HepG2 (cell line): ENCODE measurements at places on chromosomes 2 and 18. TPM values are rescaled to one million over a fixed set of nuclear protein-coding genes. Genes with fewer than 3 reads are reported as not detected.
A peak's percentile ranks its signal among the peaks of the same experiment; 100 is the strongest.

- no peak overlapping the region for H3K4me3 ChIP-seq
- no peaks in the 10 kb centered on the region for H3K36me3 ChIP-seq
- H3K27ac ChIP-seq = no peak overlapping the region
- H3K4me1 ChIP-seq = no peaks in the 10 kb centered on the region
- no peak for DNase-seq
- H3K27me3 ChIP-seq = no peaks in the 10 kb centered on the region
Measured at GRCh38 chr2:133123393-133123792, 444.9 kb downstream of the NCKAP5 start.

GPC1 gene
- polyA plus RNA-seq = 4.0 and 4.8 TPM in 2 replicates

RELCH gene
- polyA plus RNA-seq = 5.6 and 7.6 TPM in 2 replicates

GRCh38 chr2:9771481-9772017, 71.7 kb upstream of the TAF1B start:
- peaks cover 12% of the 10 kb centered on the region for H3K27me3 ChIP-seq
- no peaks in the 10 kb centered on the region for H3K36me3 ChIP-seq
- peaks cover 59% of the 10 kb centered on the region for H3K4me1 ChIP-seq
- H3K27ac ChIP-seq = no peak overlapping the region

- H3K4me3 ChIP-seq = no peak overlapping the region
- no peak overlapping the region for H3K27ac ChIP-seq
- DNase-seq = no peak
- H3K4me1 ChIP-seq = peaks cover 24% of the 10 kb centered on the region
Measured at GRCh38 chr2:56202381-56203121, 18.8 kb downstream of the CCDC85A start.

DNA sequence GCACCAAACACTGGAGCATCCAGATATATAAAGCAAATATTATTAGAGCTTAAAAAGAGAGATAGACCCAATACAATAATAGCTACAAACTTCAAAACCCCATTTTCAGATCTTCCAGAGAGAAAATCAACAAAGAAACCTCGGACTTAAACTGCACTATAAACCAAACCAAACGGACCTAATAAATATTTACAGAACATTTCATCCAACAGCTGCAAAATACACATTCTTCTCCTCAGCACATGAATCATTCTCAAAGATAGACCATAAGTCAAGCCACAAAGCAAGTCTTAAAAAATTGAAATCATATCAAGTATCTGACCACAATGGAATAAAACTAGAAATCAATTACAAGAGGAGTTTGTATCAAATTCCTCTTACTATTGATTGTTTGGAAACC, 140.2 kb upstream of the OTOS start:
- H3K4me3 ChIP-seq = no peak overlapping the region
- H3K4me1 ChIP-seq = no peaks in the 10 kb centered on the region
- no peaks in the 10 kb centered on the region for H3K36me3 ChIP-seq
- peaks cover 15% of the 10 kb centered on the region; the same call in 2 of the 3 replicates for H3K27me3 ChIP-seq
- DNase-seq = no peak
- no peak overlapping the region for H3K27ac ChIP-seq

- no peaks in the 10 kb centered on the region for H3K36me3 ChIP-seq
- H3K27me3 ChIP-seq = no peaks in the 10 kb centered on the region; the same call in 1 of the 2 replicates
- H3K4me3 ChIP-seq = no peak overlapping the region
- H3K27ac ChIP-seq = no peak overlapping the region
- H3K4me1 ChIP-seq = no peaks in the 10 kb centered on the region
- DNase-seq = no peak
Measured at GRCh38 chr2:128359841-128360240, 41.2 kb upstream of the HS6ST1 start.

DNA sequence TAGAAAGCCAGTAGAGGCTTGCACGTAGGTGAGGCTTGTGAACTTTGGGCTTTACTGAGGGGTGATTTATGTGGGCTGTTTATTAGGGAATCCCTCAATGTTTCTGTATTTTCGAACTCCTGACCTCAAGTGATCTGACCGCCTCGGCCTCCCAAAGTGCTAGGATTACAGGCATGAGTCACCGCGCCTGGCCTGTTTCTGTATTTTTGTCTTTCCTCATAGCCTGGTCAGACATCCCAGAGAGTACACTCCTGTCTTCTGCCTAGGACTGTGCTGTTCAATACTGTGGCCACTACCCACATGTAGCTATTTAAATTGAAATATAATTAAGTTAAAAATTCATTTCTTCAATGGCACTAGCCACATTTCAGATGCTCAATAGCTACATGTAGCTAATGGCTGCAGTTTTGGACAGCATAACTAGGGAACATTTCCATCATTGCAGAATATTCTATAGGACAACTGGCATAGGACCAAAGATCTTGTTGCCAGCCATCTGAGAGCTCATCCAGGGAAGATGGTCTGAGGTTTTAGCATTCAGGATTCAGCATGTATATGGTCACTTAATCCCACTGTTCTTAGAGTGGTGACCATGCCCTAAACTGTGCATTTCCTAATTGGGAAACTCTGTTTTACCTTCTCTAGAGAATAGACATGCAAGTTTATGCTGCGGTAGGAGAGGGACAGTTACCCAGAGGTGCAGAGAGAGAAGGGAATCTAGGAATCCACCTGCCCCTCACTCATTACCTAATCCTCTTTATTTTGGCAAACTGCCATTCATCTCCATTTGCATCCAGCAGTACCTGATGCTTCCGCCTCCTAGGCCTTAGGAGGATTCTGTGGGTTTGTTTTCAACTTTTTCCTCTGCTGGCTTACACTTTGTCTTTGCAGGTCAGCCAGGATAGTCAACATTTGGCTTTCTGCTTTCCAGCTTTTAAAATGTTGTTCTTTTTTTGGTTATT, 64.4 kb downstream of the LCLAT1 start:
- no peaks in the 10 kb centered on the region for H3K27me3 ChIP-seq
- H3K27ac ChIP-seq = peak overlapping the region; percentile 37
- H3K4me1 ChIP-seq = peaks cover 56% of the 10 kb centered on the region
- peak; percentile 81 for DNase-seq

DNA sequence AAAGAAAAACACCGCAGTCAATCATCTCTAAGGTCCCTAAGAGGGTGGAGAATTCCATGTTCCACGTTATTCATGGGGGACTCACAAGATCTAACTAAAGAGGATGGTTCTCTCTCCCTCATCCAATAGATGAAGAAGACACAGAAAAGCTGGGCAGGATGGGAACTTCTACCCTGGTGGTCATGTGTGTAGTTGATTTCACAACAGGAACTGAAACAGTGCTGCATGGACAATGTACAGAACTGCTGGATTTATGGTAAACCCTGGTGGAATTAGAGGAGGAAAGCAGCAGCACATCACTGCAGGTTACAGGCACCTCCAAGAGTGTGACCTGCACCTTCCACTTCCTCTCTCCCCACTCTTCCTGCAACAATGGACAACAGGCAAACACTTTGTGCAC, 31.4 kb downstream of the FECH start:
- no peak overlapping the region for H3K27ac ChIP-seq
- no peak overlapping the region for H3K4me3 ChIP-seq
- H3K4me1 ChIP-seq = no peaks in the 10 kb centered on the region
- no peak for DNase-seq
- H3K36me3 ChIP-seq = peaks cover 4% of the 10 kb centered on the region; the same call in 1 of the 2 replicates
